ENCODE measurements at places on chromosomes 2 and 18.

DNA sequence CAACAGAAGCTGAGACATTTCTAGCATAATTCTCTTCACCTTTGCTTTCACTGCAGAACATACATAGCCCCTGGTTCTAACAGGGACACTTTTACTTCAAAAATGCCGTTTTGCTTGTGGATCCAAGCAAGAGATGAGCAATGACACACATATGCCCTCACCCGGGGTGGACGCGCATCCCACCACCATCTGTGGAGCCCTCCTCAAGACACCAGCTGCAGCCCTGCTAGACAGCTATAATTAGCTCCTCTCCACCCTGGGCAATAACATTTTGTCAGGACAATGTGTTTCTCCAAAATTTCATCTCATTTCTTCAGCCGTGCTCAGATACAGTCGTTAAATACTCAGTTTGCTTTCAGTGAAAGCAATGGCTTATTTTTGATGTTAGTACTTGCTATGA lies 368.7 kb upstream of the RAB6C start:
- DNase-seq, result no peak

DNA sequence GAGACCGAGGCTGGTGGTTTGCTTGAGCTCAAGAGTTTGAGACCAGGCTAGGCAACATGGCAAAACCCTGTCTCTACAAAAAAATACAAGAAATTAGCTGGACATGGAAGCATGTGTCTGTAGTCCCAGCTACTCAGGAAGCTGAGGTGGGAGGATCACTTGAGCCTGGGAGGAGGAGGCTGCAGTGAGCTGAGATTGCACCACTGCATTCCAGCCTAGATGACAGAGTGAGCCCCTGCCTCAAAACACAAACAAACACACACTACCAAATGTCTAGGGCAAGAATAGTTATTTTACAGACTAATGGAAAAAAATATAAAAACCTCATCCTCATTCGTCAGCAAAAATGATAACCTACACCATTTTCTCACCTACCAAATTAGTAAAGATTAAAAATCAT lies 15.3 kb downstream of the BUB1 start:
- DNase-seq, result no peak

GRCh38 chr18:76449111-76449453 lies 46.0 kb downstream of the ZNF516 start:
- no peak for DNase-seq

DNA sequence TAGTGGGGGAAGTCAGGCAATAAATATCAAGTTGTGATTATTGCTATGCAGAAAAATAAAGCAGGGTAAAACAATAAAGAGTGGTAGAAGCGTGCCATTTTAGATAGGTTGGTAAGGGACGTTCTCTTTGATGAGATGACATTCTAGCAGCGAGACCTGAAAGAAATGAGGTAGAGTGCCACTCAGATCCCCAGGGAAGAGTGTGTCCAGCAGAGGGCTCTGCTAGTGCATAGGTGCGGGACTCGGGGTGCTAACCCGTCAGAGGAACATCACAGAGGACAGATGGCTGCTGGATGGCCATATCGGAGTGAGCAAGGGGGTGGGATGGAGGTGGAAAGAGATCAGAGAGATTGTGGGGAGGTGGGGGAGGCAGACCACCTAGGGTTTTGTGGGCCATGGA lies 16.3 kb upstream of the GTF2A1L start:
- DNase-seq, result peak; percentile 52

GRCh38 chr2:195027947-195028346 lies 629.1 kb upstream of the SLC39A10 start:
- no peak for DNase-seq

DNA sequence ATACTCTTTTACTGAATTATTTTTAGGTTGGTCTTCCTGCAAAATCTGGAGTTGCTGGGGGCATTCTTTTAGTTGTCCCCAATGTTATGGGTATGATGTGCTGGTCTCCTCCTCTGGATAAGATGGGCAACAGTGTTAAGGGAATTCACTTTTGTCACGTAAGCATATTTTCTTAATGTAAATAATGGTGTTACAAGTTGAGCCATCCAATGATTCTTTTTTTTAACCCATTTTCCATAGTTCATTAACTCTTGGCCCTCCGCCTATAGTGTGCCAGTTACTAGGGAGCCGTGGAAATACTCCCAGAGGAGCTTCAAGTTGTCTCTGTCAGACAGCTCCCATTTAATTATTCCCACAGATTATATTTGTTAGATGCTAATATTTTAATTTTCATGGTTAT lies 49.8 kb downstream of the GLS start:
- no peak for DNase-seq

DNA sequence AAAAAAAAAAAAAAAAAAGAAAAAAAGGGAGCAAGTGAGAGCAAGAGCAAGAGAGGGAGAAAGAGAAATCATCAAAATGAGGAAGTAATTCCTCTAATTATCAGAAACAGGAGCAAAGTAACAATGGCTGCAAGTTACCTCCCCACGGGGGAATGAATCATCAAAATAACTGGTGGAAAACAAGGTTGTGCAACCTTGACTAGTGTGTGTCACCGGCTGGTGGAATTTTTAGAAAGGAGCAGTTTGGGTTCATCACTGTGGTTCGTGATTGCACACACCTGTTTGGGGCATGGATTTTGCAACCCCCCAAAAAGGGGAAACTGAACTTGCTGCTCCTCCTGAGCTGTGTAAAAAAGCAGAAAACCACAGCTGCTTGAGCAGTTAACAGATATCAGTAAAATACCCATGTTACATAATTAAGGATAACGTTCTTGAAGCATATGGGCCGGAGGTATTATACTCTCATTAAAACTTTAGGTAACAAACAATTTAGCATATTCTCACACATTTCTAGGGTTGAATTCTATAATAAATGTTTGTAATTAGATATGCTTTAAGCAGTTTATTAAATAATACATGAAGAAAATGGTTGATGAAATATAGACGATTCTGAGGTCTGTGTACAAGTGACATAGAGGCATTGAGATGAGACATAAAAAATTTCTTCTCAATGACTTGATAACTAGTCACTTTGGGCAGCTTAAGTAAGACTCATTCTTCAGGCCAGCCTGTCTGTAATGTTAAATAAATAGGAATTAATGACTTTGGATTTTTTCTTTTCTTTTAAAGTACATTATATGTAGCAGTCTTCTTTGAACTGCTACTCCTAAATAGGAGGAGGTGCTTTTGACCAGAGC lies 184.2 kb upstream of the ZEB2 start:
- no peak for DNase-seq

DNA sequence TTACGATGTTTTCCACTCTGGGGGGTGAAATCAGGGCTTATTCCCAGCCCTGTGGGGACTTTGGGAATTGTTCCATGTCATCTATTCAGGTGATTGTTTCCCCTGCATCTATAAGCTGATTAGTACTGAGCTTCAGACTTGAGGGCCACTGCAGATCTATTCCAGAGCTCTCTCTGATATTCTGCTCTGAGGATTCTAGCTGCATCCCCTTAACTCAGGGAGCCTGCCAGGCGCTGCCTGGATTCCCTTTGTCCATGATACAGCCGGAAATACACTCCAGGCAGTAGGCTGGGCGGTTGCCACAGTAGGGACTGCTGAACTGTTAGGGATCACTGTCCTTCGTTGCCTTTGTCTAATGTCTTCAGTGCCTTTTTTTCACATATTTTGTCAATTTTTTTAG lies 31.3 kb downstream of the PTRHD1 start:
- no peak for DNase-seq

GRCh38 chr2:30757749-30758148 lies 49.5 kb downstream of the CAPN13 start:
- DNase-seq, result no peak

- no peak for DNase-seq
Measured at GRCh38 chr2:36376992-36377738, 21.6 kb downstream of the CRIM1 start.

GRCh38 chr2:63861220-63861822 lies 19.6 kb downstream of the UGP2 start:
- peak; percentile 73 for DNase-seq

DNA sequence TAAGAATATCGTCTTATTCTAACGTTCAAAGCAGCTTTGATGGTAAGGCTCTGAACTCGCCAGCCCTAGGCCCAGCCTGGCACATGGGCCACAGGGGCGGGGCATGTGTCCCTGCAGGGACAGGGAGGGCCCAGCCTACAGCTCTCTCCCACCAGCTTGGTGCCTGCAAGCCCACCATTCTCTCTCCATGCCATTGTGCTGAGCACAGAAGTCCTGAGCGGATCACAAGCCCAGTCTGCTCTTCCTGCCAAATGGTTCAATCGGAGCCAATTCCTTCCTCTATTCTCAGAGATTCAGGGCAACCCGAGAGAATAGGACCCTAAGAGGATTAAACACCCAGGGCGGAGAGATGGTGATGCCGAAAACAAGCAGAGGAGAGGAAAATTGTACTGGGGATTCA lies 50.3 kb upstream of the APCDD1 start:
- DNase-seq, result no peak

DNA sequence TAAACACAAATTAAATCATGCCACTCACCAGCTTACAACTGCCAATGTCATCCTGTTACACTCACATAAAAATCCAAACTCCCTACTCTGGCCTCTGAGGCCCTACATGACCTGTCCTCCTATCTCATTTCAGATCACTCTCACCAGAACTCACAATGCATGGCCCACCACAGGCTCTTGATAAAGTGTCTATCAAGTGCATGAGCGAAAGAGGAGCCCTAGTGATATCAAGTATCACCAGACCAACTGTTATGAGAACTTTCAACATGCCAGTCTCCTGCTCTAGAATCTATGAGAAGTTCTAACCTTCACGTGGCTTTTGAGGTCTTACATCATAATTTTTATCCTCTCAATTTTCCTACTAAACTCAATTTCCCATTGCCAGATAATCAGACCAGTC lies 76.4 kb upstream of the CD226 start:
- no peak for DNase-seq

DNA sequence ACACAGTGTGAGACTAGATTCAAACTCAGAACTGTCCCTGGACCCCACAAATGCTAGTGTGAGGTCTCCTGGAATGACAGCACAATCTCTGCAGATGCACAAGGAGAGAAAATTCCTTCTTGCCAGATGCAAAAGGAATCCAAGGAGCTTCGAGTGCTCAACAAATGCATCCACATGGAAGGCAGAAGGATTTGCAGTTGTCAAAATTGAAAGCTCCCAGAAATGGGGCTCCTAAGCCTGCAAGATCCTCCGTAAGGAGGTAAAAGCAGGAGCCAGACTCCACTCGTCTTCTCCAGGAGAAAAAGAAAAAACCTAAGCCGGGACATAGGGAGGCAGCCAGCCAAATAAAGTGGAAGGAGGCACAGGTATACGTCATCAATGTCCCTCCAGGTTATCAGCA lies 355.0 kb upstream of the KLHL29 start:
- no peak for DNase-seq

GRCh38 chr2:217199255-217199630 lies 339.4 kb upstream of the TNP1 start:
- DNase-seq, result peak; percentile 45

- DNase-seq, result no peak
Measured at GRCh38 chr2:234300932-234301823, 195.7 kb downstream of the ARL4C start.

- no peak for DNase-seq
Measured at GRCh38 chr2:6822406-6822805, 43.3 kb downstream of the CMPK2 start.

GRCh38 chr18:63042351-63042750 lies 277.2 kb downstream of the BCL2 start:
- no peak for DNase-seq

GRCh38 chr2:85930129-85931124 lies 41.6 kb upstream of the ST3GAL5 start:
- no peak for DNase-seq

DNA sequence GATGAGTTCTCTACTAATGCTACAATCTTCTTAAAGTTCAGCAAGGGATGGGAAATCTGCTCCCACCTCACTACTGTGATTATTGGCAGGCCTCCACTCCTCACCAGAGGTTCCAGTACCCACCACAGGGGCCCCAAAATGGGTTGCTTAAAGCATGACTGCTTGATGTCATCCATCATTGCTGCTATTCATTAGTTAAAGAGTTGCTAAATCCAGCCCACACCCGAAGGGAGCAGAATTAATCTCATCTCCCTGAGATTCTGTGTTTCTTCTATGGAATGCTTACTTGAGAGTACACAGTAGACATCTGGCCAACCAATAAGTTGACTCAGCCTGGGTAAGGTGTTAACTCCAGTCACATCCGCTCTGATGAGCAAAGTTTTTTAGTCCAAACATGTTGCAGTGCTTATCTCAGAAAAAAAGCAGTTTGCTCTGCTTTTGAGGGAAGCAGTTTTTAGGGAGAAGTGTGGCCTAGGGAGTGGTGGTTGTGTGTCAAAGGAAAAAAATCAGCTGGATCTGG lies 690.2 kb upstream of the POU3F3 start:
- DNase-seq, result no peak

DNA sequence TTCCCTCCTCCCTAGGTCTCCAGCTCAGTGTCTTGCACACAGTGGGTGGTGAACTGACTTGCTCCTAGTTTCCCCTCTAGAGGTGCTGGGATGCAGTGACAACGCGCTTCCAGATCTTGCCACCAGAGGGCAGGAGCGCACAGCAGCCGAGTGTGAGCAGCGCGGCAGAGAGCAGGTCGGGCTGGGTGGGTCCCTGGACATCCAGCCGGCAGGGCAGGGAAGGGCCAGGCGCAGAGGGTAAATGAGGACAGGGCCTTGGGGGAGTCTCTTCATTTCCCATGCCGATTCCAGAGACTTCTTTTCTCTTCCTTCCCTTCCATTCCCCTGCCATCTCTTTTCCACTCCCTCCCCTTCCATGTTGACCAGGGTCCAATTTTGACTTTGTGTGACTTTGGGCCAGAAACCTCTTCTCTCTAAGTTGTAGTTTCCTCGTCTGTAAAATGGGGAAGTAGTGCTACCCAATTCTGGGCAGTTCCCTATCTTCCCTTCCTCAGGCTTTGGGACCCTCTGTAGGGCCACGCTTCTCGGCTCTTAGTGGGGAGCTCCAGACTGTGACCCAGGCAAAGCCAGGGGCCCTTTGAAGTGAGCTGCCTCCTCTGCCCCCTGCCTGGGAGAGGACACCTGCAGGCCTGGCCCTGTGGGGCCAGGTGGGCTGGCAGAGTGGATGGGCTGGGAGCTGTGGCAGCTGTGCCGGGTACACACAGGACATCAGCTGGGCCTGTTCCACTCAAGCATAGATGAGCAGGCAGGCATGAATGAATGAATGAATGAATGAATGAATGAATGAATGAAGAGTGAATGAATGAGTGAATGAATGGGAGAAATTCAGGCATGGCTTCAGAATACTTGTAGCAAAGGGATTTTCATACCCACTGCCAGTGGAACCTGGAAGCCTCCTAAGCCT lies 43.3 kb upstream of the TAF1B start:
- peak; percentile 83 for DNase-seq

GRCh38 chr18:79026491-79026890 lies 42.7 kb upstream of the ATP9B start:
- no peak for DNase-seq

DNA sequence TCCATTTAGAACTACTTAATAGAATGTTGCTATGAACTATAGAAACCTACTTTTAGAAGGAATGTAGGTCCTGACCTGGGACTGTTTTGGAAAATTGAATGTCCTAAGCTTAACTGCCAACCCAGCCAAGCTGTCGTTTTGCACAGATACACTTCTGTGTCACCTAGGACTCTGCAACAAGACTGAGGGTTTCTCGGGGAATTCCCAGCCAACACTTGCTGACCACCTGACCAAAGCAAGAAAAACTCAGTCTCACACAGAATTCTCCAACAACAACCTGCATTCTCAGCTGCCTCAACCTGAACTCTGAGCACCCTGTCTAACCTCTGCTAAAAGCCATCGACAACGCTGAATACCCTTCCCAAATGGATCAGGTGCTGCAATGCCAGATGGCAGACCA lies 128.2 kb downstream of the SS18 start:
- no peak for DNase-seq

- no peak for DNase-seq
Measured at GRCh38 chr18:42437646-42438045, 482.6 kb downstream of the PIK3C3 start.
